NCI-H2029 treated with DMSO at 0.1 percent for 48 hours (cell line): ENCODE measurements at places on chromosomes 7 and 10.

DNA sequence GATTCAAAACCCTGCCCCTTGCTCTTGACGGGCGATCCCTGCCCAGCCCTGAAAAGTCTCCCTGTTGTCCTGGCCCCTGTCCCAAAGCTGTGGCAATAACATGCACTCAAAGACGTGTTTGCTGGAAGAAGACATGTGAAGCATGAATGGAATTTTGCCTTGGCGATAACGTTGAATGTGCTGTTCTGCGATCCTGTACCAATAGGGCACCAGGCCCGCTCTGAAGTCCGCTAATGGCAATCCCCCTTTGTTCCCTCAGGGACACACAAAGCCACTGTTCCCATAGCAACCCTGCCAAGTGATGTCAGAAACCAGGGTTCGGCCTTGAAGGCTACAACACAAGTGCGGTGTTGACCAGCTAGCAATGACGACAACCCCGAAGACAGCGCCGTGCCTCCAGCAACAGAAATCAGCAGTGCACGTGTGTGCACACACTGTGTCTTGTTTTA is 284.6 kb downstream of the KLF6 start:
- no peak for DNase-seq

- no peak for DNase-seq
Measured at GRCh38 chr10:3825244-3825643, 40.2 kb upstream of the KLF6 start.

- DNase-seq = peak; percentile 3
Measured at GRCh38 chr10:89516149-89516832, 19.1 kb downstream of the SLC16A12 start.

GRCh38 chr7:154306036-154306435 is 253.8 kb downstream of the DPP6 start:
- no peak for DNase-seq

DNA sequence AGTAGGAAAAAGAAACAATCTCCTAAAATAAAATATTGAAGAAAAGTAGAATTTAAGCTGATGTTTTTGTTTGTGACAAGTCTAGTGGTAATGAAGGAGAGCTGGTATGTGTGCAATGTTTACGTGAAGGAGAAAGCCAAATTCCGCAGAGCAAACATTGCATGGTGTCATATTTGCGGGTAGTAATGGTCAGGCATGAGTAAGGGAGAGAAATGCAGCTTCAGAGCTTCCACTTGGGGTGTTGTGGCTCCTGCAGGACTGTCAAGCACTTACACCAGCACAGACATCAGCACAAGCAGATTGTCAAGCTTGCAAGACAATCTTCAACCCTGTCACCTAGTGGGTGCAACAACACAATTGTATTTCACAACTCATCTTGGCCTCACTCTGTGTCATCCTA is 136.5 kb upstream of the ETV1 start:
- no peak for DNase-seq

GRCh38 chr10:86758189-86759072 is 2.0 kb downstream of the BMPR1A start:
- DNase-seq = no peak

DNA sequence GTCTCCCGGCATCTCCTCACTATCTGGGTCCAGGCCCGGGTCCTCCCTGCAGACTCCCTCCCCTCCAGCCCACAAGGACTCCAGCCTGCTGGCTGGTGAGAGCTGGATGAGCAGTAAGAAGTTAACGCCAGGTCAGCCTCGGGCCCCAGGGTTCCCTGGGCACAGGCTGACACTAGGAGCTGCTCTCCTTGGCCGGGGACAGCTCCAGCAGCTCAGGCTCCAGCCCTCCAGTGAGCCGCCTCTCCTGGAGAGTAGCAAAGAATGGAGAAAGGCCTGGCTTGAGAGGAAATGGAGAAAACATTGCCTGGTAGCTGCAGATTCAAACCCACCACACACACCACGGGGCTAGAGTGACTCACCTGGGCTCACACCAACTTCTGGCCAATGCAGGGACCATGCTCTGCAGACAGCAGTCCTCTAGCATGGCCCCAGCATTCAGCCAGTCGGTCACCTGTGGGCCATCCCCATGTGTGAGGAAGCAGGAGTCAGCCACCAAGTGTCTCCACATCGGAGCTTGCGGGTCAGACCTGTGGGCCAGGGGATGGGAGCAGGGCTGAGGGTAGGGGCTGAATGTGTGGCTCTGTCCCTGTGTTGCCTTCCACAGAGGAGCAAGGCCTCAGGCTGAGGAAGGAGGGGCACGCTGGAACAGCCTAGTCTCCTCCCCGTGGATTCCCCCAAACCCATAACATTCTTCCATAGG is 6.5 kb downstream of the SAP25 start:
- no peak for DNase-seq

DNA sequence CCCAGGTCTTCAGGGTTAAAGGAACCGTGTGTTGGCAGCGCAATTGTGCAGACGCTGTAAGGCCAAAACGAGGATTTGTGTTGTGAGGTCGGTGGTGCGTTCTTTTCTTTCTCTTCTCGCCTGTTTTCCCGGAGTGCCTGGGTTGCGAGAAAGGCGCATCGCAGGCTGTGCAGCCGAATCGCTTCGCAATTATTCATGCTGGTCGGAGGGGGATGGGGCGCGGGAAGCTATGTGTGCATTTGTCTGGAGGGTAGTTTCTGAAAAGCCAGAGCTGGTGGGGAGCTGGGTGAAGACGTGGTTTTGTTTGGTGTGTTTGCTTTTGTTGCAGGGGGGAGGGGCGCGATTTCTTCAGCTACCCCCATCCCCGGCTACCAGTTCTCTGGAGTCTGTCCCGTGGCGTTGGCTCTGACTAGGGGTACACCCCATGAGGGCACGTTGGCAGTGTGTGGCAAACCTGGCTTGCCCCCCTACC is 2.1 kb downstream of the MXI1 start:
- DNase-seq = no peak

DNA sequence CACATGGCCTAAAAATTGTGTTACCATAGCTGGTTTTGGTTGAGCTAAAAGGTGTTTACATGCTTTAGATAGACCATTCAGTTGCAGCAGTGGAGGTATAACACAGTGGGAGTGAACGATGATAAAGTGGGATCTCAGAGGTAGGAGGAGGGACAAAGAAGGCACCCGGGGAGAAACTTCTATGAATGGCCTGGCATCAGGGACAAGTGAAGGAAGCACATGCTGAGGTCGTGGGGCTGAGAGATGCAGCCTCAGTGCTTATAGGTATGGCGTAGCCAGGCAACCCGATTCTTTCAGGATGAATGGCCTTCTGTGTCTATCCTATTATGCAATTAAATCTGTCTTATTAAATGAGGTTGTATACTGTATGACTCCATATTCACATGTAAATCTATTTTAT is 3.9 kb upstream of the CDK6 start:
- no peak for DNase-seq

- no peak for DNase-seq
Measured at GRCh38 chr10:71776481-71776925, 3.2 kb upstream of the VSIR start.

DNA sequence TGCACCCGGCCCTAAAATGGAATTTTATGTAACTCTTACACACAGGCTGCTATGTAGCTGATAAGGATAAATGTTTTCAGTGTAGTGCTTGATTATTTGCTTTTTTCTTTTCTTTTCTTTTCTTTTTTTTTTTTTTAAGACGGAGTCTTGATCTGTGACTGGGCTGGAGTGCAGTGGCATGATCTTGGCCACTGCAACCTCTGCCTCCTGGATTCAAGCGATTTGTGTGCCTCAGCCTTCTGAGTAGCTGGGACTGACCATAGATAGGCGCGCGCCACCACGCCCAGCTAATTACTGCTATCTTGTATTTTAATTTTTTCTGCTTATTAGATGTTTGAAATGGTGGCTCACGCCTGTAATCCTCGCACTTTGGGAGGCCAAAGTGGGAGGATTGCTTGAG is 3.4 kb downstream of the RABGEF1 start:
- DNase-seq = no peak

GRCh38 chr7:12801107-12801506 is 113.7 kb downstream of the ARL4A start:
- no peak for DNase-seq

GRCh38 chr10:85222300-85222699 is 893.9 kb downstream of the CCSER2 start:
- DNase-seq = no peak

DNA sequence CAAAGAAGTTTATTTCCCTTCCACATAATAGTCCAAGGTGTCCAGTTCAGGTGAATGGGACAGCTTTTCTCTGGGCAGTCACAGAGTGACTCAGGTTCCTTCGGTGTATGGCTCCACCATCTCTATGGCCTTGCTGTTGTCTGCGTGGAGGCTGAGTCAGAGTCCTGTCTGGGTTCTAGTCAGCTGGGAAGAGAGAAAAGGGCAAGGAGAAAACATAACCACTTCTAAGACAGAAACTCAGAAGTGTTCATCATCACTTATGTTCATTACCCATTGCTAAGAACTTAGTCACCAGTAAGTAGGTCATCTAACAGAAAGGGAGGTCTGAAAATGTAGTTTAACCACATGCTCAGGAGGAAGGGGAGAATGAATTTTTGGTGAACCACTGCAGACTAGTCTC is 32.4 kb upstream of the CCDC7 start:
- no peak for DNase-seq

DNA sequence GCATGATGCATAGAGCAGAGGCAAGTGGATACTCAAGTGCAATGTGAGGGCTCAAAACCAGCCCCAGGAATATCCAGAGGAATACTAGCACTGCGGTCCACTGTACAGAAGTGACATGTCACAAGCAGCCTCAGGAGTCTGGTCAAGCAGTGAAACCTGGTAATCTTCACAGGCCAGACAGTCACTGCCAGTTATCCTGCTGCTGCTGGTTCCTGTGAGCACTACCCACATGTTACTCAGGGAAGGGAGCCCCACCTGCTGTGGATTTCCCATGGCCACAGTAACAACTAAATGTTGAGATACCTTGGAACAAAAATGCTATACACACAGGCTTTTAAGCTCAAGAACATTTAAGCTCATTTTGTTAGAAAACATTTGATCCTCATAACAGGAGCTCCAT is 103.0 kb downstream of the RNF133 start:
- DNase-seq = no peak

- DNase-seq = peak; percentile 34
Measured at GRCh38 chr10:131997366-131998049, 15.8 kb upstream of the BNIP3 start.

GRCh38 chr7:45574669-45575500 is 717 bp downstream of the ADCY1 start:
- DNase-seq = no peak

GRCh38 chr10:126252884-126253610 is 135.2 kb downstream of the ADAM12 start:
- DNase-seq = no peak

DNA sequence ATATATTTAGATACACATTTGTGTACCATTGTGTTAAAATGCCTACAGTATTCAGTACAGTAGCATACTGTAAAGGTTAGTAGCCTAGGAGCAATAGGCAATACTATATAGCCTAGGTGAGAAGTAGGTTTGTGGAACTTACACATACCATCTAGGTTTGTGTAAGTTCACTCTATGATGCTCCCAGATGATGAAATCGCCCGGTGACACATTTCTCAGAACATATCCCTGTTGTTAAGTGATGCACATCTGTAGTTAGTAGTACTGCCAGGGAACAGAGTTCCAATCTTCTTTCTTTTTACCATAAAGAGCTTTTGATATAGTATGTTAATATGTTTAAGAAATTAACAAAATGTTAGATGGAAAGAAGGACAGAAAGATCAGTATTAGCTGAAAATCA is 138.2 kb downstream of the SNX13 start:
- DNase-seq = no peak

DNA sequence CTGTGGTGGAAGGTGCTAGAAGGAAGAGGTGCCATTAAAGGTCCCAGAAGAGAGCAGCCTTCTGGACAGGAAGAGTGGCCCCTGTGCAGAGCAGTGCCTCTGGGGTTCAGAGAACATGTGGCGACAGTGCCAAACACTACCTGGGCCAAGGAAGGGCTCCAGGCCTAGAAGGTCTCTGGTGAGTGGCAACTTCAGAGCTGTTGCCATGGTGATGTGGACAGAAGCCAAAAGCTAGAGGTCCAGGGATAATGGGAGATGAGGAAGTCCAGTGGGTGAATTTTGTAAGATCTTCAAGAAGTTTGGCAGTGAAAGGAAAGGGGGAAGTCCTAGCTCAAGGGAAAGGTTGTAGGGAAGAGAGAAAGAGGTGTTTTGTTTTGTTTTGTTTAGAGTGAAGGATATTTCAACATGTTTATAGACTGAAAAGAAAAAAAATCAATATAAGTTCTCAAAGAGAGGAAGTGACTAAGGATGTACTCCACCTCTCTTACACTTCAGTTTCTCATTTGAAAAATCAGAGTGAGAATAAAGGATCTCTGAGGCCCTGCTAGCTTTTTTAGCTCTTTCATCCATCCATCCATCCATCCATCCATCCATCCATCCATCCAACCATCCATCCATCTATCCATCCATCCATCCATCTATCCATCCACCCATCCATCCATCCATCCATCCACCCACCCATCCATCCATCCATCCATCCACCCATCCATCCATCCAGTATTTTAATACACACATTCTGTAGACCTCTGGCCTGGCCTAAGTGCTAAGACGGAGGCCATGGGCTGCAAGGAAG is 77.1 kb upstream of the DUSP5 start:
- peak; percentile 3 for DNase-seq

DNA sequence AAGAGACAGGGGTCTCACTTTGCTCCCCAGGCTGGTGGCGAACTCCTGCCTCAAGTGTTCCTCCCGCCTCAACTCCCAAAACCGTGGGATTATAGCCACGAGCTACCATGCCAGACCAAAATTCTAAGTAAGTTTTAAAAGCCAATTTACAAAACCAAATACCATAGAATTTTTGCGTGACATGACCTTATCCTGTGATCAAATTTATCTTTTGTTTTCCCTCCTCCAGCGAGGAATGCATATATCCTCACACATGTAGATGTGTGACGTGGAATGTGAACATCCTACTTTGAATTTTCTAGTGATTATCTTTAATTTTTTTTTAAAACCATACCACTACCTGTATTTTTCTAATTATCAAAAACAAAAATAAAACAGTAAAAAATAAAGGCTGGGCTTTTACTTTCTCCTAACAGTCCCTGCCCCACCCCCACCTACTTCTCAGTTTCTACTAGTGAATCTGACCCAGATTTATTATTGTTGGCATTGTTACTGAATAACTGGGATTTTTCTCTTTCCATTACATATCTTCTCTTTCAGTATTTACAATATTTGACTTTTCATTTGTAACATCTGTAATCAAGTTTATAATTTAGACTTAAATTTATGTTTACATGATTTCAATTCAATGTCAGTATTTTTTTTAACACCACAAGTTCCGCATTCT is 26.0 kb downstream of the CYTH3 start:
- no peak for DNase-seq

DNA sequence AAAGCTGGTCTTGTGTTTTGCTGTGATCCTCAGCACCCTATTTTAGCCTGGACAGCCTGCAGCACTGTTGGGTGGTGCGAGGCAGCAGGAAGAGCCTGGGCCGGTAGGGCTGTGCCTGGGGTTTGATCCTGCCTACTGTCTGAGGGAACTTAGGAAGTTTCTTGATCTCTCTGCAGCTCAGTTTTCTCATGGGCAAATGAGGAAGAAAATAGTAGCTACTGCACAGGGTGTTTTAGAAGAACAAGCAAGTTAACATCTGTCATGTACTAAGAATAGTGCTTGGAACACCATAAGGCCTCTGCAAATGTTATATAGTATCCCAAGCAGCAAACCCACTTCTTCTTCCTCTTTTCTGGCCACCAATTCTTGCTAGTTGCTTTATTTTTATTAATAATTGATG is 12.0 kb upstream of the AGR2 start:
- no peak for DNase-seq

GRCh38 chr7:159015454-159016410 is 128.9 kb downstream of the VIPR2 start:
- DNase-seq = no peak

- no peak for DNase-seq
Measured at GRCh38 chr10:66102756-66103155, 823.1 kb upstream of the LRRTM3 start.
